ENCODE measurements at places on chromosomes 3 and 15.

DNA sequence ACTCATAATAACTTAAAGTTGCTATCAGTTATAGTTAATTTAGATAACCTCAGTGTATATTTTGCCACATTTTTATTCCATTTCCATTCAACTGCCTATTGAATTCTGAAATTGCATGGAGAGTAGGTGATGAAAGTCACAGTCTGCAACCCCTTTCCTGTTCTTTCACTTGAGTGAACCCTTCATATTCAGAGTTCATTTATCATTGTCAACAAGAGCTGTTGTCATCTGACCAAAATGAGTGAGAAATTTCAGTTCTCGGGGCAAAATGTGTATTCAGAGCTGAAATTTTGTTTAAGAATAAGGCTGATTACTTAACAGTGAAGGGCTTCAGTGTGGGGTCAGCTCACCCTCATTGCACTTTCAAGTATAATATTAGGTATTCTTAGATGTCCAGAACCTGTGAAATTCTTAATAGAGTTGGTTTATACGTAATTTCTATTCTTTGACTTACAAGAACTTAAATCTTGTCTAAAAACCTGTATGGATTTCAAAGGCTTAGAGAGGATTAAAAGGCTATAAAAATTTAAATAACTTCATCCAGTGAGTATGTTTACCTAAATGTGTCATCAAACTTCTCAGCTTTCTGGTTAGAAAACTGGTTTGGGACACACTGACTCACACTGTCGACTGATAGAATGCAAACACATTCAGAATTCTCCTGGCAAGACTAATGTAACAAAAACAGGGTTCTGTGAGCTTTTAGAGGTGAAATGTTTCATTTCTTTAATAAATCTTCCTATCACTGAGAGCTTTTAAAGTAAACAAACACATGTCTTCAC is 92.2 kb downstream of the CMSS1 start:
- ATAC-seq, result no peak

GRCh38 chr15:51132384-51133139 is 37.9 kb upstream of the TNFAIP8L3 start:
- ATAC-seq, result no peak

- ATAC-seq, result peak; percentile 77
Observed at GRCh38 chr3:119664850-119665379, 4.5 kb upstream of the POPDC2 start.

- ATAC-seq, result no peak
Observed at GRCh38 chr15:63596676-63597037, 530 bp upstream of the FBXL22 start.

- no peak for ATAC-seq
Observed at GRCh38 chr3:24288496-24289236, 206.0 kb downstream of the THRB start.

- ATAC-seq, result no peak
Observed at GRCh38 chr3:107133891-107134290, 243.3 kb upstream of the CCDC54 start.

GRCh38 chr3:127165694-127166485 is 27.0 kb upstream of the PRR23E start:
- ATAC-seq, result no peak
